ENCODE measurements at places on chromosomes 3 and 15.

- DNase-seq = no peak
Measured at GRCh38 chr3:38878646-38879045, 62.6 kb upstream of the SCN10A start.

- DNase-seq = no peak
Measured at GRCh38 chr3:183315739-183316138, 62.7 kb downstream of the B3GNT5 start.

- no peak for DNase-seq
Measured at GRCh38 chr3:49506906-49507305, 36.8 kb downstream of the DAG1 start.

- no peak for DNase-seq
Measured at GRCh38 chr3:108312656-108313055, 16.3 kb downstream of the HHLA2 start.

GRCh38 chr3:184148076-184148475 is 7.1 kb upstream of the DVL3 start:
- no peak for DNase-seq

DNA sequence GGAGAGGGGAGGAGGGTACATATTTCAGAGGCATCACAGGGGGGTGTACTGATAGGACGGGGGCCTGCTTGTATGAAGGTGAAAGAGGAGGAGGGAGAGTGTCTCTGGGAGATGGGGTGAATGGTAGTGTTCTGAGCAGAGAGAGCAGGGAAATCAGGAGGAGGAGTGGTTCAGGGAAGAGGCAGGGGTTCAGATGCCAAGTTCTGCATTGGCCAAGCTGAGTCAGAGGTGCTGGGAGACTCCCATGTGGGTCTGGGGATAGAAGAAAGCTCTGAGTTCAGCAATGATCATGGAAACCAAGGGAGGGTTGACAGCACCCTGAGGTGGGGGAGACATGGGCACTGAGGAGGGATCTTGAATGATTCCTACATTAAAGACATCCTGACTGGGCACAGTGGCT is 3.0 kb downstream of the CYP8B1 start:
- no peak for DNase-seq

DNA sequence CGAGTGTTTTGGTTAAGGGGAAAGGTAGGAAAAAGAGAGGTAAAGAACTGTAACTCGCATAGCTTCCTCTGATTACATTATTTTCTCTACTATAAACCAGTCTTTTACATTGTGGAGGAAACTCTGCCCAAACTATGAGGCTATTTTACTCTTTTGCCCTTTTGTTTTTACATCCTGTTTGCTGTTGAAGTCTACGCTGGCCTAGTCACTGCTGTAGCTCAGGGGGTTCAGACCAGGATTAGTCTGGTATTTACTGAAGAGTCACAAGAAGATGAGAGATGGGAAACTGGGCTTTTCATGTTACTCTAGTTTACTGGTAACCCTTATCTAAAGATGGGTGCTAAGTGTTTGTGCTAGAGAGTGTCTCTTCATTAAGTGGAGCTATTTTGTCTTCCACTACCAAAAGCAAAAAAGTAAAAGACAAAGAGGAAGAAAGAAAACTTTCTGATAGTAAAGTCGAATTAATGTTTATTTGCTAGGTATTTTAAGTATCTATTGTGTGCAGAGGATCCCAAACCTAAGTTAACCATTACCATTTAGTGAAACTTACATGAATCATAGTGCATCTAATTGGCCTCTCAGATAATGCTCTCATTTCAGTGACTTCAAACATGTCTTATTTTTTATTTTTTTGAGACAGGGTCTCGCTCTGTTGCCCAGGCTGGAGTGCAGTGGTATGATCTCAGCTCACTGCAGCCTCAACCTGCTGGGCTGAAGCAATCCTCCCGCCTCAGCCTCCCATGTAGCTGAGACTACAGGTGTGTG is 10.9 kb downstream of the RARB start:
- DNase-seq = no peak

DNA sequence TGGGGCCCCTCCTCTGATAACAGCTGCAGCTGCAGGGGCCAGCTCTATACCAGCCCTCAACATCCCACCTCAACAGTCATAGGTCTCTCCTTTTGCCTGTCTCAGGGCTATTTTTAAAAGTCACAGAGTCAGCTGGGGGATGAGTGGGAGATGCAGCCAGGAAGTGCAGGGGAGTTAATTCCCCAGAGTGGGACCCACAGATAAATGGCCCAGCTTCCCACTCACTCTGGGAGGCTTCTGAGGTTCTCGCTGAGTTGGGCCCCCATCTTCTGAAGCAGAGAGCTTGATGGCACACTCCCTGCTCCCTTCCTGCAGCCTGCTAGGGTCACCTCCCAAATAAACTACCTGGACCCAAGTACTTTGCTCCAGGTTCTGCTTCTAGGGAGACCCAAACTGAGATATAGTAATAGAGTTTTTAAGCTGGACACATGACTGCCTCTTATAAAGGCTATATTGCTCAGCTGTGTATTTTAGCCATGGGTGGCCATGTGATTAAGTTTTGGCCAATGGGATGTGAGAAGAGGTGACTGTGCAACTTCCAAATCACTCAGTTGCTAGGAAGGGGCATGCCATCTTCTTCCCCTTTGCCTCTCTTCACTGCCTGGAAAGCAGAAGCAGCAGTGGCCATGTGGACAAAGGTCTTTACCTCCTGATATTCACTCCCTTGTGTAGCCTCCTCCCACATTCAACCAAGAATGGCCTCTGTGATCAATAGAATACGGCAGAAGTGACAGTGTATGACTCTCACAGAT is 15.5 kb upstream of the VIPR1 start:
- no peak for DNase-seq

- no peak for DNase-seq
Measured at GRCh38 chr3:41598402-41599126, 363.3 kb downstream of the ULK4 start.

DNA sequence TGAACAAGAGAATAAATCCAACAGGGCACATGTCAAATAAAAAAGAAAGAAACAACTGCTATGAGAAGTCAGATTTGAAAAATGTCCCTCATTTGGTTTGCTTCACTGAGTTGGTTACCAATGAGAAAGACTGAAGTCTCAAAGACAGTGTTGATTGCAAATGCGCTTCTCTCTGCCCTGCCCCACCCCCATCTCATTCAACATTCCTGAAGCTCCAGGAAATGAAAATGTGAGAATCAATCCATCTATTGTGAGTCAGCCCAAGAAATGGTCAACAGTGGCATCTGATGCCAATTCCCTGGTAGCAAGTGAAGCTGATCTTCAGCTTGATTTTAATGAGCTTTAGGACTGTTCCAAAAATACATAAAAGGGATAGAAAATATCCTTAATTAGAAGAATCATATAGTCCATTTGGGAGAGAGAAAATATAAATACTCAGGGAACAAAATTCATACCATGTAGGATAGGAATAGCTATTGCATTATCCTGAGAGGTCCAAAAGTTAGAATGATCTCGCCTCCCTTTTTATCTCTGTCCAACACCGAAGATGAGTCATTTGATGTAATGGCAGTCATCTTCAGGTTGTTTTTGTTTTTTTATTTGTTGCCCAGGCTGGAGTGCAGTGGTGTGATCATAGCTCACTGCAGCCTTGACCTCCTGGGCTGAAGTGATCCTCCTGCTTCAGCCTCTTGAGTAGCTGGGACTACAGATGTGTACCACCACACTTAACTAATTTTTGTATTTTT is 200.3 kb upstream of the UMPS start:
- DNase-seq = no peak
